ENCODE measurements at places on chromosomes 5 and 9.

DNA sequence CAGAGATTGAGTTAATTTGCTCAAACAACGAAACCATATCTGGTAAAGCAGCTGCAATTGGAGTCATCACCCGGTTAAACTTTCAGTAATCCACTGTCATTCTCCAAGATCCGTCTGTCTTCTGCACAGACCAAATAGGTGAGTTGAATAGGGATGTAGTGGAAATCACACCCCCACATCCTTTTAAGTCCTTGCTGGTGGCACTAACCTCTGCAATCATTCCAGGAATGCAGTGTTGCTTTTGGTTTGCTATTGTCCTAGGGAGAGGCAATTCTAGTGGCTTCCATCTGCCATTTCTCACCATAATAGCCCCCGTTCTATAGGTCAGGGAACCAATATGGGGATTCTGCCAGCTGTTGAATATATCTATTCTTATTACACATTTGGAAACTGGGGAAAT is 14.6 kb upstream of the BTF3 start:
- DNase-seq = no peak

DNA sequence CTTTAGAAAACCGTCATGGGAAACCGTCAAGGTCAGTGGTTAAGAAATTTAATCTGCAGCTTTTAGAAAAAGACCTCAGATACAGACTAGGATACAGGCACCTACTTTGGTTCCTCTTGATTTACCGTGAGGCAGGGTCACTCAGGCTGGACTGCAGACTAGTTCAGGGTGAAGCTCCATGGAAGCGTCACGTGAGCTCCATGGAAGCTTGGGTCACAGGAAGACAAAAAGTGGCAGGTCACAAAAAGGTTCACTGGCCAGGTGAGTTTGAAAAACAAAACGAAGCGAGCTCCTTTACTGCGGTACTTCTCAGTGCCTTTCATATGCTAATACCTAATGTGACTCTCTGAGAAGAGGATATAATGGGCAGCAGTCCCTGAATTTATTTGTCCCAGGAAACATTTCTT is 43.0 kb downstream of the PRRC2B start:
- DNase-seq = no peak

- no peak for DNase-seq
Measured at GRCh38 chr5:44691802-44692201, 116.9 kb upstream of the MRPS30 start.

DNA sequence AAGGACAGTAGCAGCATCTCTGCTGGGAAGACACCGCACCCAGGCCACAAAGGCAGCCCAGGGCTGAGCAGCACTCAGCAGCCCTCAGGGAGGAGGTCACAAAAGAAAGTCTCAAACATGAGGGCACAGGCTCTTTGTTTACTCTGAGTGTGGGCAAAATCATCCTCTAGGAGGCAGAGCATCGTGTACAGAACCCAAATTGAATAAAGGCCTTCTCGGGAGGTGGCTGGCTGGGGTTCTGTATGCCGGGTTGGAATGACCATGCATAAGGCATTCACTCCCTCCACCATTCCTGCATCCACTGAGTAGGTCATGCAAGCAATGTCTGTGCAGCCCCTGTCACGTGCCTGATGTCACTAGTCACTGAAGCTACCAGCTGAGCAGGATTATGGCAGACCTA is 412.8 kb downstream of the SPOCK1 start:
- DNase-seq = no peak

DNA sequence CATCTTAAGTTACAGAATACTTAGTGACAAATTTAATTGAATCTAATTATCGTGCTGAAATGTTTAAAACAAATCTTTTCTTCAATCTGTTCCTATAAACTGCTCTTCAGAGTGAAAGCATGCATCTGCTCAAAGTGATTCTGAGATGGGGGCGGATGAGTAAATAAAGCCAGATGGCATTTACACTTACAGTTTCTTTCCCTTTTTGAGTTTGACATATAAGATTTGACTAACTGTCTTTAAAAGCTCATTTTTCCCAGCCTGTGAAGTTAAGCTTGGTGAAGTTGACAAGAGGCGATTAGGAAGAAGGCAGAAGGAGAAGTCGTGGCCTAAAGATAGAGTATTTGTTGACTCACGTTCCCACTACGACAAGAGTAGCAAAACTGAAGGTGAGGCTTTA is 137.4 kb downstream of the LPAR1 start:
- peak; percentile 9 for DNase-seq

All from MV-4-11 (cell line).